K562 (cell line): ENCODE measurements at places on chromosomes 16 and 17.
A peak's percentile ranks its signal among the peaks of the same experiment; 100 is the strongest.

- no peak for DNase-seq
Measured at GRCh38 chr16:57884655-57885133, 82.4 kb upstream of the KIFC3 start.

GRCh38 chr17:63421681-63422645 is 24.1 kb downstream of the CYB561 start:
- DNase-seq, result no peak

DNA sequence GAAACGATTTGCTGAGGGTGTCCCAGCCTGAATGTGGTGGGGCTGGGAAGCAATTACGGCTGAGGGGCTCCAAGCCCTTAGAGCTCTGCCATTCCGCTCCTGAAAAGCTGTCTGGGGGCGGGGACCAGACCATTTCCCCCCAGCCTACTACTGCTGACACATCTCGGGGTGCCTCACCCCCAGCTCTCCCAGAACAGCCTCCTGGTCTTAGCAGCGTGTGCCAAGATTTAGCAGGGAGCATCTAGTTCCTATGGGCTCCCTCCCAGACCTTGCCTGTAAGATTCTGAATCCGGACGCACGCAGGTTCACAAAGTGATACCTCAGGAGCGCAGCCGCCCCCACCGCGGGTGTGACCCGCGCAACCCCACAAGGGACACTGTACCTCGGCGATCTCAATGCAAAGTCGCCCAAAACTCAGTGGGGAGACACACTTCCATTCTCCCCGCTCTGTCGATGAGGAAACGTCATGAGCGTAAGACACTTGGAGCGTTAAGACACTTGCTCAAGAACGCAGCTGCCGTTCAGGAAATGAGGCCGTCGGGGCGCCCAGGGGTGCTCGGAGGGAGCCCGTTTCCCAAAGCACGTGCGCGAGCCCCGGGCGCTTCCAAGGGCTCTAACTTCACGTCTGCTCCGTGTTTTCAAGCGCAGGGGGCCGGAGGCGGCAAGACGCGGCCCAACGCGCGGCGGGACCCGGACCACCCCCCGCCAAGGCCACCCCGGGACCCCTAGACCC is 629 bp downstream of the GEMIN4 start:
- DNase-seq, result peak; percentile 37

GRCh38 chr16:23296994-23297393 is 5.1 kb upstream of the SCNN1B start:
- peak; percentile 51 for DNase-seq

- DNase-seq, result no peak
Measured at GRCh38 chr16:80447241-80447640, 93.6 kb upstream of the DYNLRB2 start.

- no peak for DNase-seq
Measured at GRCh38 chr17:68035131-68035522, 408 bp upstream of the KPNA2 start.

DNA sequence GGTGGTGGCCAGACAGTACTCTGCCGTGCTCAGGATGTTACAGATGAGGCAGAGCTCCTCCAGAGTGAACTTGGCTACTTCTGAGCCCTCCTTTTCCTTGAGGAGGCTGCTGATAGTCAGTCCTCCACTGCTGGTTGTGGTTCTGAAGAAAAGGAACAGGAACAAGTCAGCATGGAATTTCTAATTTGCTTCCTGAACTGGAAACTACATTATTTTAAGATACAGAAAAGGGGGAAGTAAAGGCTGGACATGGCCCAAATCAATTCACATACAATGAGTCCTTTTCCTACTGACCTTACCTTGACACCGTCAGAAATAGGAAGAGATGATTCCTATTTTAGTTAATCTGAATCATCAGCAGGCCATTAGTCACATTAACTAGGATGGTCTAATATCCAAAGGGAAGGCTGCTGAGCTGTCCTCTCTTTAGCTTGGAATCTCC is 154.2 kb downstream of the VPS53 start:
- no peak for DNase-seq

DNA sequence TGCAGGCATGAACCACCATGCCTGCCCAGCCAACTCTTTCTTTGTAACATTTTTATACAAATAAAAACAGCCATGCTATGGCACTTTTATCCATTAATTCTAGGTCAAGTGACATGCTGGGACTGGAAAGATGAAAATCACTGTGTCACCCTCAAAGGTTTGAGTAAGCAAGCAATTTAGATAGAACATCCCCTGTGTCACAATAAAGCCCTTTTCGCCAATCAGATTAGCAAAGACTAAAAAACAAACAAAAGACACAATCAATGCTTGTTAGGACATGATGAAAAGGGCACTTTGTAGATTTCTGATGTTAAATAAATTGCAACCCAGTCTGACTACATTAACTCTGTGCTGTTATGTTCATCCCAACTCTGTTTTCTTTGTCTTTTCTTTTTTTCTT is 26.4 kb downstream of the CHP2 start:
- no peak for DNase-seq

DNA sequence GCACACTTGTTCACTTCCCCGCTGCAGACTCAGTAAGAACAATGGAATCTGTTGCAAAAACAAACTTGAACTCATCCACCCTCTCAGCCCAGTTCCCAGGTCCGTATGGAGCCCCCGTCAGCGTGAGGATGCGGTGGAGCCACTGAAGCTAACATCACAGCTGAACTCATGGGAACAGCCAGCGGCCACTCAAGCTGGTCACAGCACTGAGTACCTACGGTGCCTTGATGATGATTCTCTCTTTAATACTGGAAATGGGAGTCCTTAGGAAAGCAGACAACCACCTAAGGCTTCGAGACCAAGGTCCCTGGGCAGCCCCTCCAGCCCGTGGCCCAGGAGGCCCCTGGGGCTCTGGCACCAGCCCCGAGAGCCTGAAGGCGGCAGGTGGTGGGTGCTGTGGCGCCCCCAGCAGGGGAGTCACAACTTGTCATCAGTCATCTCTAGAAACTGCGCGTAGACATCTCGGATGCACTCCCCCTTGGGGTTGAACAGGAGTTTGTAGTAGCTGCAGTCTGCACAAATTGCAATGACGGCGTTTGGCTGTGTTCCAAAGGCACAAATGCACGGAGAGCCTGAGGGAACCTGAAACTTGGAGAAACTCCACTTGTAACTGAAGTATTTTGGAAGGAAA is 31.0 kb upstream of the RHOT1 start:
- DNase-seq, result peak; percentile 62

DNA sequence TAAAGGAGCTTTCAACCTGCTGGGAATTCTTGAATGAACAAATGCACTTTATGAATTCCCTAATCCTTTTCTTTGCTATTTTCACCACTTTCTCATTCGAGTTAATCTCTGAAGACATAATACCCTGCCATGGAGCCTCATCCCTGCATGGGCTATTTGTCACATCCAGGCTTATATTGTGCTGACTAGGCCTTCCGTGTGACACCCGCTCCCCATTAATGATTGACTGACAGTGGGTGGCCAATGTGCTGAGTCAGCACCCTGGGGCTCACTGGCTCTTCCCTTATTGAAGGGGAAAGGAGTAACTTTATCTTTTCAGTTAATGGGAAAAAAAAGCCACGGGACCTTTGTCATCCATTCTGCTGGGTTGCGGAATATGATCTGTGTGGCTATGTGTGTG is 1024.8 kb upstream of the EEF2KMT start:
- DNase-seq, result no peak

DNA sequence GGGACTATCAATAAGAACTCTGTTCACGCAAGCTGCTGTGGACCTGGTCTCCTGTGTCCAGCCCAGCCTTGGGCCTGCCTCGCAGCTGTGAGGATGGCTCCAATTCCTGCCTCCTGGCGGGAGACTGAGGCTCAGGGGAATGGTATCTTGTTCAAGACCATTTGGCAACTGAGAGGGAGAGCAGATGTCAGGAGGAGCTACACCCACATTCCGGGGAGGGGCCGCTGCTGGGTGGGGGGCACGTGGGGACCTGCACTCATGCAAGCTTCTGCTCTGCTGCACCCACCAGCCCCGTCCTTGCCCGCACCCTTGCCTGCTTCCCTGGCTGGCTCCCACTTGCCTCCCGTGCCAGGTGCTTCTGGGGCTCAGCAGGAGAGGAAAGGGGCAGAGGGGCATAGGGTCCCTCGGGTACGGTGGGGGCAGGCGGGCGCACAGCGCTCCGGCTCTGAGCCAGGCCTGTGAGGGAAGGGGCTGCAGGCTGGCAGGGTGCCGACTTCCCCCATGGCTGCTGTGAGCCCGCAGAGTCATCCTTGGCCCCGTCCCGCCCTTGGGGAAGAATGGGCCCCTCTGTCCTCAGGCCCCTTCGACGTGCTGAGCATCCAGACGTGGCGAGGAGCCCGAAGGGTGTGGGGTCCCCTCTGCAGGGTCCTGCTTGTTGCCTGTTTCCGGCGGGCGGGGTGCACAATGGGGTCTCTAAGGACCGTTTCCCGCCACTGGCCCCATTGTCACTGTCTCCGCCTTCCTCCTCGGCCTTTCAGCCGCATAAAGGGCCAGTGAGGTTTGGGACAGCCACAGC is 2.7 kb downstream of the METRN start:
- DNase-seq, result no peak

DNA sequence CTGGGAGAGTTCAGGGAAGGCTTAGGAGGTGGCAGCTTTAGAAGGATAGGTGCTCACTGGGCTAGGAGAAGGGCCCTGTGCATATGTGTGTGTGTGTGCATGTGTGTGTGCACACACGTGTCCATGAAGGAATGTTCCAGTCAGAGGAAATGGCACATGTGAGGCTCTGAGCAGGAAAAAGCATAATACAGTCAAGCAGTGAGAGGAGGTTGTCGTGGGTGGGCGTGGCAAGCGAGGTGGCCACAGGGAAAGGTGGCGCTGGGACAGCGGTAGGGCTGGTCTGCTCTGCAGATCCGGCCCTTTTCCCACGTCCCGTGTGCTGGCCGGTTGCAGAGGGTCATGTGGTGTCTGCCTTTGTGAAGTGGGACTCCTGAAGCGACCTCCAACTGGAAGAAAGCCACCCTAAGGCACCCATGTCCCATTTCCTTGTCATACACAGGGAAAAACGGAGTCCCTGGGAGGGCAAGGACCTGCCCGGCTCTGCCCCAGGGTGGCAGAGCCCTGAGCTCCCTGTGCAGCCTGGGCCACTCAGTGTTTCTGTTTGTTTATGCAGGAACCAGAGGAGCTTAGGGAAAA is 40.1 kb downstream of the NT5M start:
- no peak for DNase-seq

DNA sequence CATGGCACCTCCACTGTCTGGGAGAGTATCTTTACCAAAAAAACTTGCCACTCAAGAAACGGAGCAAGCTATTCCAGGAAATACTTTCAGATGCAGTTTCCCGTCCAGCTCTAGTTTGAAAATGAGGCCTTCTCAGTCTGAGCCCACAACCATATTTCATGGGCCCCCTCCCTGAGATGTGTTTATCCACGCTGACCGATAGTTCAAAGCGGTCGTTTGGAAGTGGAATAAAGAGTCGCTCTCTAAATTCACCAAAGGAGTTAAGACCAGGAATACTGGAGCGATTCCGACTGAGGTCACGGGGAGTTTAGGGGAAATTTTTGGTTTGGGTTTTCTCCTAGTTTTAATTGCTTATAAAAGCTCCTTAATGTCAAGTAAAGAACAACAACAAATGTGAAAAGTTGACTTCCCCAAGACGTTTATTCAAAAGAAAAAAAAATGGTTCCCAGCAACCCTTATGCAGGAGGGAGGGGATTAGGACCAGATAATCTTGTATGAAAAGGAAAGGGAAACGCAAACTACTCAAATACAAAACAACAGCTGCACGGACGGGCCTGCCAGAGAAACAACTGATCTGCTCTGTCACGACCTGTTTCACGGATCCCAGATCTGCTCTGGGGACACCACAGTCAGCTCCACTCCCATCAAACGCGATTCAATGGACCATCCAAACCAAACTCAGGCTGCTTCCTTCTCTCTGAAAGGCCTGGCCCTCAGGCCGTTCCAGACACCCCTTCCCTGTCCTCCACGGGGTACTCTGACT is 77.1 kb downstream of the MRM3 start:
- no peak for DNase-seq

DNA sequence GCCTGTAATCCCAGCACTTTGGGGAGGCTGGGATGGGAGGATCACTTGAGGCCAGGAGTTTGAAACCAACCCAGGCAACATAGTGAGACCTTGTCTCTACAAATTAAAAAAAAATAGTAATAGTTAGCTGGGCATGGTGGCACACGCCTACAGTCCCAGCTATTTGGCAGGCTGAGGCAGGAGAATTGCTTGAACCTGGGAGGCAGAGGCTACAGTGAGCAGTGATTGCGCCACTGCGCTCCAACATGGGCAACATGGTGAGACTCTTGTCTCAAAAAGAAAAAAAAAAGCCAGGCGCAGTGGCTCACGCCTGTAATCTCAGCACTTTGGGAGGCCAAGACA is 56.9 kb upstream of the MRTFB start:
- no peak for DNase-seq

DNA sequence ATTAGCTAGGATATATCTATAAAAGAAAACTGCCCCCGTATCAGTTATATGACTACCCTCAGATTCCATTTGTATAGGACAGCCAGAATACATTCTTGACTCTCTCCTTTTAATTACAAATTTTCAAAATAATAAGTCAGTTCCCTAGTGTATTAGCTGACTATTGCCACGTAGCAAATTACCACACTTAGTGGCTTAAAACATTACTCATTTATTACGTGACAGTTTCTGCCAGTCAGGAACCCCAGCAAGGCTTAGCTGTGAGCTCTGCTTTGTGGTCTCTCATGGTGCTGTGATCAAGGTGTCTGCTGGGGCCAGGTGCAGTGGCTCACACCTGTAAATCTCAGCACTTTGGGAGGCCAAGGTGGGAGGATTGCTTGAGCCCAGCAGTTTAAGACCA is 13.9 kb upstream of the SCNN1B start:
- no peak for DNase-seq

GRCh38 chr17:75642182-75642783 is 9.0 kb downstream of the SMIM5 start:
- no peak for DNase-seq

DNA sequence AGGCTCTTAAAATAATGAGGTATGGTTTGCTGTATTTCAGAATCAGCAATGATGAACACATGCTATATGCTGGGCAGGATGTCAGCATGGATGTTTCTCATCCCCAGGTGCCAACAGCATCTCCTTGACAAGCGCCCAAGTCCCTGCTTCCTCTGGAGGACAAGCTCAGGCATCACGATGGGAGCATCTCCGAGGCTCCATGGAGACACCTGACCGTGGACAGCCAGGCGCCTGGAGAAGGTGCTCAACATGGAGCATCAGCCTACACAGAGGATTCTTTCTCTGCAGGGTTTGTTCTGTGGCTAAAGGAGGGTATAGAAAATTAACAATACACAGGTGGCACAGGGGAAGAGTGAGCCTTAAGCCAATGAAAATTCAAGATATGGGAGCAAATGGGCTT is 72.1 kb downstream of the SLC5A11 start:
- DNase-seq, result no peak

GRCh38 chr16:80171746-80172145 is 369.0 kb upstream of the DYNLRB2 start:
- DNase-seq, result no peak

GRCh38 chr17:69407759-69408158 is 6.7 kb upstream of the MAP2K6 start:
- no peak for DNase-seq

DNA sequence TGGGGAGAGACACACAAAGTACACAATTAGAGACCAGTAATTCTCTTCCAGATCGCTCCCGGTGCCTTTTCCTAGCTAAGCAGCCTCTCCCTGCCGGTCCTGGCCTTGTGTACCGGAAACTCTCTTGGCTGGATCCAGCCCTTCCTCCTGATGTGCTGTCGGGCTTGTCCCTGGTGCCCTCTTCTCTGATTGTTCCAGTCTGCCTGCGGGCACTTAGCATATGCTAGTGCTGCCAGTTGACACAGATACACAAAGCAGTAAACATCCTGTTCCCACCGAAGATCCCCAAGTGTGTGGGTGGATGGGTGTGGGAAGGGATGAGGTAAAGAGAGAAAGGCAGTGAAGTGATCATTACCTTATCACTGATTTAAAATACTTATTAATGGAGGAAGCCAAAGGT is 9.7 kb downstream of the HS3ST3B1 start:
- DNase-seq, result no peak

GRCh38 chr16:58658796-58659211 is 25.8 kb downstream of the SLC38A7 start:
- DNase-seq, result peak; percentile 44
